NCI-H446 treated with DMSO at 0.1 percent for 48 hours (cell line): ENCODE measurements at places on chromosomes 16 and 17.

DNA sequence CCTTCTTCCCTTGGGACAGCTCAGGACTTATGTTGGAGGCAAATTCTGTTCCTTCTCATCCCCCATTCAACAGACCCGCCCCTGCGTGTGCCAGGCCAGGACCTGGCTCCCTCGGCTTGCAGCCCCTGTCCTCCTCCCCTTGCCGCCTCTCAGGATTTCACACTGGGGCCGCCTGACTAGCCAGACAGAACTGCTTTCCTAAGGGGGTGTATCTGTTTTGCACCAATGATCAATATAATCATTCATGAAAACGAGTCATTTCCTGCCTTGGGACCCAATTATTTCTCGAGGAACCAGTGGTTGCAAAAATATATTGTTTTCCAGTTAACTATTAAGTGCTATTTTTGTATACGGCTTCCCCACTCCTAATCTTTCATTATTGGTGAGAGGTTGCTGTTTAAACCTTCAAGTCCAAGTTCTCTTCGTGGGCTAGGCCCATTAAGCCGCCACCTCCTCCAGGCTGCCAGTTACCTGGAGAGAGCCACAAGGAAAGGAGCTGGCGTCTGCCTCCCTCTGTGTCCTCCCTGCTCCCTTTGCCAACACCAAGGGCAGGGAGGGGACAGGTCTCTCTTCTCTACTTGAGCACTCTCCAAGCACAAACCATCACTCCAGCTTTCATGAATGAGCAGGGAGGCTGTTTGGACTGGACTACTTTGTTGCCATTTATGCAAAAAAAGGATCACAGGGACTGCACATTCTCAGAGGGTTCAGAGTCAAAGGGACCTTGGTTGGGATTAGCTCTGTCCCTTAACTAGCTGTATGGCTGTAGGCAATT is 8.9 kb downstream of the DCAKD start:
- DNase-seq, result no peak

- DNase-seq, result no peak
Observed at GRCh38 chr16:22348291-22348690, 26.1 kb downstream of the CDR2 start.

GRCh38 chr16:25978218-25978617 is 286.5 kb downstream of the HS3ST4 start:
- no peak for DNase-seq

GRCh38 chr16:19662351-19662750 is 55.7 kb downstream of the KNOP1 start:
- no peak for DNase-seq

GRCh38 chr16:51701025-51701424 is 550.0 kb upstream of the SALL1 start:
- DNase-seq, result no peak

- DNase-seq, result no peak
Observed at GRCh38 chr17:34633351-34633750, 54.0 kb downstream of the TMEM132E start.

DNA sequence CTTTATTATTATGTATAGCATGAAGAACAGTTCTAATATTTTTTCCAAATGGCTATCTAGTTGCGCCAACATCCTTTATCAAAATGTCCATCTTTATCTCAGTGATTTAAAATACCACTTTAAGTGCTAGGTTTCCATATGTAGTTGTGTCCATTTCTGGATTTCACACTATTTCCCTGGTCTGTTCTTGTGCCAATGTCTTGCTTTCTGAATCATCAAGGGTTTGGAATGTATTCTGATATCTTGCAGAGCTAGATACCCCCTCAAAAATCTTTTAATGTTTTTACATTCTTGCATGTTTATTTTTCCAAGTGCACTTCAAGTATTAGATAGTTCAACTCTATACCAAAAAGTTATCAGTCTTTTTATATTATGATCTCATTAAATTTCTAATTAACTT is 14.3 kb downstream of the MBTD1 start:
- DNase-seq, result no peak

GRCh38 chr16:5228369-5228768 is 130.8 kb upstream of the EEF2KMT start:
- no peak for DNase-seq

DNA sequence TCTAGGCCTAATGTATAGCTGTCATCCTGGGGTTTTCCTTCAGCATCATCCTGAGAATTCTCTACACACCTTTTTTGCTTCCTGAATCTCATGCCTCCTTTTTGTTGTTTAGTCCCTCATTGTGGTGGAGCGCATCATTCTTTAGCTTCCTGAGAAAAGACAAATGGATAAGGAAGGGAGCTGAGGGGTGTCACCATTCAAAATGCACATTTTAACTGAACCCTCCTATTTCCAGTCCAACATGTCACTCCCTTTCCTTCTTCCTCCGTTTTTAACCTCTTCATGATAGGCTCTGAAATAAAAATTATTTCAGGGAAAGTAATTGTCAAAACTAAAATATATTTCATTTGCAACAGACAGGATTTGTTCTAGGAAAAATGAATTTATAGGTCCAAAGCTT is 39.7 kb upstream of the GNAO1 start:
- no peak for DNase-seq

- no peak for DNase-seq
Observed at GRCh38 chr17:45136846-45137560, 1.5 kb downstream of the ACBD4 start.

DNA sequence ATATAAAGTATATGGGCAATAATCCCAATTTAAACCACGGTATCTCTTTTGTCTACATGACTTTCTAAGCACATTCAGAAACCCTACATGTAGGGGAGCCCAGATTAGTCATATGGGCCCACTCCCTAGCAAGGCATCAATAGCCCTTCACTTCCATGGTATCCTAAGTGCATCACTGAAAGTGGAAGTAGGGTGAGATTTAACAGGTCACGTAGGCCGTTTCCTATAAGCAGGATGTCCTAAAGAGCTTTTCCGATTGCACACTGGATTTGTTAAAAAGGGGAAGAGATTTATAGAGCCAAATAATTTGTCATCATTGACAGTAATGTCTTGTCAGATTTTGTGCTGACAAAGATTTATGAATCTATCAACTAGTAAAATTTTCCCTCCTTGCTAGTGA is 39.0 kb downstream of the CA4 start:
- no peak for DNase-seq

- no peak for DNase-seq
Observed at GRCh38 chr17:33028778-33029177, 37.1 kb downstream of the SPACA3 start.

- DNase-seq, result no peak
Observed at GRCh38 chr17:34840750-34841149, 120.5 kb downstream of the CCT6B start.

DNA sequence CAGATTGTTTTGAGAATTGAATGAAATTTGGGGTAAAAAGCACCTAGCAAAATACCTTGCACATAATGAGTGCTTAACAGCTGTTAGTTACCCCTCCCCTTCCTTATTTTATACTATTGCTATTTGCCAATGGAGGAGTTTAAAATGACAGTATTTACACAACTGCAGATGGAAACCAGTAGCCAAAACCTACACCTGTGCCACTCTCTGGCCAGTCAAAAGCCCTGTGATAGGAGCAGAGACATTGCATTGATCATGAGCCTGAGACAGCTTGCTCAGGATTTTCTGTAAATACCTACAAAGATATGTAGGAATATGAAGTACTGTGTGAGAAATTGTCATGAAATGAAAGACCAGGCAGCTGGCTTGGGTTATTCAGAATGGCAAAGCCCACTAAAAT is 115.3 kb upstream of the HLF start:
- DNase-seq, result no peak

DNA sequence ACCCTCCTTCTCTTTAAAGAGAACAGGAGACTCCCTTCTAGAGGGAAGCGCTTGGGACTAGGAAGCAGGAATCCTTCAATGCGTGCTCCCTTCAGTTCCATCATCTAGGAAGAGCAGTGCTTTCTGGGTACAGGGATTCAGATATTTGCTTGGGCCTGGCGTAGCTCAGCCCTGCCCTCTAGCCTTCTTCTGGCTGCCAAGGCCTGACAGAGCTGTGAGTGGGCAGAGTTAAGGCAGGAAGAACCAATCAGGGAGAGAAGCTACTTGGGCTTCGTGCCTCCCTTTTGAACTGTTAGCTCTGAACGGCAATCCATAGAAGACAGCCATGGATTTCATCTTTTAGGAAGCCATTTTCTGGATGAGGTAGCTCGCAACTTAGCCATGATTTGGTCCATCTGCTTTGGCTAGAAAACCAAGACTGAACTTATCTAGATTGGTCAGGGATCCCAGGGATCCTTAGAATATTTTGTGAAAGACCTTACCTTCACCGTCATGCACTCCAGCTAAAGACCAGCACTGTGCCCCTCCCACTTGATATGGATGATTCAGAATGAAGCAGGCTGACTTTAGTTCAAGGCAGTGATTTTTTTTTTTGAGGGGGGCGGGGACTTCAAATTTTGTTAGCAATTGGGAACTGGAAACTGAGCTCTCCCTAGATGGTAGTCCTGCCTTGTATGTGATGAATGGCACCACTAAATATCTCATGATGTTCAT is 2.5 kb upstream of the CORO6 start:
- peak; percentile 20 for DNase-seq

DNA sequence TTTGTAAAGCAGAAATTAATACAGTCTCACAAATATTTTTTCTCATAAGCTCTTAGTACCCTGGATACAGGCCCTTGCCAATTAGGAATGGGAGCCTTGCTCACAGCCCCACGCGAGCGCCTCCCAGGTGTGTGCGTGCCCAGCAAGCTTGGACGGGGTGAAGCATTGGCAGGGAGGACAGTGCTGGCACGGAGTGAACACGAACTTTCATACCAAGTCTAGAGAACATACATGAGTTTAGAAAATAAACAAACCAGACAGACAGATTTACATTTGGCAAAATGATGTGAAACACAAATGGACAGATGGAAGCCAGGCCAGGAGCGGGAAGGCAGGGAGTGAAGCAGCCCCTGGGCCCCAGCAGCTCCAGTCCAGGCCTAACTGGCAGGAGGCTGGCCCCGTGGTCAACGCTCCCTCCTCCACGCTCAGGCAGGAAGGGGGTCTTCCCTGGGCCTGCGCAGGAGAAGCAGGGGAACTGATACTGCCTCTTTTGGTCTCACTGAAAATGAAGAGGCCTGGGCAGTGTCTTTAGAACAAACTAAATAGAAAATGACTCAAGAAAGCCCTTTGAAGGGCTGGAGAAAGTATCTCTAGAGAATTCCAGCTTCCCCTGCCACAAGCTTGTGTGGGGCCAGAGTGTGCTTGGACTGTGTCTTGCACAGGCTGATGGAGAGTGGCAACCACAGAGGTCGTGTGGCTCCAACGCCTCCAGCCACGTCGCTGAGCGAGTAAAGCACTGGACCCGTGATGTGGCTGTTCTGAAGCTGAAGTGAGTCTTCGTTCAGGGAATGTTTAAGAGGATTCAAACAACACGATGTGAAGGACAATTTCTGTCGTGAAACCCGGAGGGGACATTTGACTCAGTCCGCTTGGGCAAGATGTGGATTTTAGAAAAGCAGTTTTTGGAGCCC is 9.9 kb upstream of the FOXJ1 start:
- no peak for DNase-seq

GRCh38 chr16:74216319-74216718 is 80.3 kb upstream of the PSMD7 start:
- no peak for DNase-seq

DNA sequence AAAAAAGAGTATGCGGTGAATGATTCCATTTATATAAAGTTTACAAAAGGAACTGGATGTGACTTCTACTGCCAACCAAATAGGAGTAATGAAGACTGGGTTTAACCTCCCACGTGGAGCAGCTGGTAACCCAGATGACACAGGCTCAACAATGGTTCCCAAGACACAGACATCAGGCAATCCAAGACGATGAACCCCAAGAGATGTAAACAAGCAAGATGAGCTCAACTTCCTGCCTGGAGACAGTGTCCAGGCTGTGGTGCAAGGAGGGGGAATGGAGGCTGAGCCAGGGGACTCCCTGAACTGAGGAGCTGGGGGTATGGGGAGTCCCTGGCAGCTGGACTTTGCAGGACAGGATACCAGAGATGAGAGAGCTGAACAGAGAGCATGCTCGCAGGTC is 104.7 kb downstream of the LITAF start:
- no peak for DNase-seq

- DNase-seq, result no peak
Observed at GRCh38 chr17:79617304-79617703, 6.5 kb upstream of the RBFOX3 start.

DNA sequence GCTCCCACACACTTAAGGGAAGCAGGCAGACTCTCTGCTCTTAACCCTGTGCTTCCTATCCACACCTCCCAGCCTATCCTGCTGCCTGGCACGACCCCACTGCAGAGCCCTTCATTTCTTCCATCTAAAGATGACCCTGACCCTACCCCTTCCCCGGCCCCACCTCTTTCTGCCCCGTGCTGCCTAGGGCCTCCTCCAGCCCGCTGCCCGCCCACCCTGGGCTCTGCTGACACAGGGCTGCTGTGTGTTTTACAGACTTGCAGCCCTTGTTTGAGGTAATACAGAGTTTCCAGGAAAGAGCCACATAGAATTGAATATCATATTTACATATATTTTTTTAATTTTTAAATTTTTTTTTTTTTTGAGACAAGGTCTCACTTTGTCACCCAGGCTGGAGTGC is 42.0 kb downstream of the MEOX1 start:
- no peak for DNase-seq

- no peak for DNase-seq
Observed at GRCh38 chr17:18005496-18005895, 32.8 kb downstream of the DRC3 start.
